ENCODE measurements at places on chromosomes 6 and 20. TPM values are rescaled to one million over a fixed set of nuclear protein-coding genes. Genes with fewer than 3 reads are reported as not detected.

DNA sequence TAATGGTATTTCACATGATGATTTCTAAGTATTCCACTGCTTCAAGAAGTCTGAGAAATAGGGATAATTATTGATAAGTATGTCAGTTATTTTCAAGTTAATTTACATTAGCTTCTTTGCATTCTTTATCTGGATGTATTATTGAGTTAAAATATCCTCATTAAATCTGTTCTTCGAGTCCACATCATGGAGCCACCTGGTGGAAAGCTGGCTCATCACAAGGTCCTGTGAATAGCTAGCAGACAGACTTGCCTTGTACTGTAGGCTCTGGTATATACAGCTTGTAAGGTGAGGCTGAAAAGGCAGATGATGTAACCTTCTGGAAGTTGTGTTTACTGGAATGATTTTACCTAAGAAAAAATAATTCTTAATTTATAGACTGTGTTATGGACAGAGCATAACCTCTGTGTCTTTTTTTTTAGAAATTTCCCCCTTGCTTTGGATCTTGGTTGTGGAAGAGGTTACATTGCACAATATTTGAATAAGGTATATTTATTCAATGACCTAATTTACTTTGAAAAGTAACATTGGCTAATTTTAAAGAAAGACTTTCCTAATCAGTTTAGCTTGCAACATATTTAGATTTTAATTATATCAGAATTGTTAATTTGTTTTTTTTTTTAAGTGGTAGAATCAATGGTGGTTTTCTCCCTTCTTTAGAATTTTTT, 3.5 kb downstream of the NDUFAF5 start:
- peak; percentile 54 for DNase-seq

GRCh38 chr6:113359155-113360140, 497.7 kb upstream of the MARCKS start:
- peak; percentile 35 for DNase-seq

DNA sequence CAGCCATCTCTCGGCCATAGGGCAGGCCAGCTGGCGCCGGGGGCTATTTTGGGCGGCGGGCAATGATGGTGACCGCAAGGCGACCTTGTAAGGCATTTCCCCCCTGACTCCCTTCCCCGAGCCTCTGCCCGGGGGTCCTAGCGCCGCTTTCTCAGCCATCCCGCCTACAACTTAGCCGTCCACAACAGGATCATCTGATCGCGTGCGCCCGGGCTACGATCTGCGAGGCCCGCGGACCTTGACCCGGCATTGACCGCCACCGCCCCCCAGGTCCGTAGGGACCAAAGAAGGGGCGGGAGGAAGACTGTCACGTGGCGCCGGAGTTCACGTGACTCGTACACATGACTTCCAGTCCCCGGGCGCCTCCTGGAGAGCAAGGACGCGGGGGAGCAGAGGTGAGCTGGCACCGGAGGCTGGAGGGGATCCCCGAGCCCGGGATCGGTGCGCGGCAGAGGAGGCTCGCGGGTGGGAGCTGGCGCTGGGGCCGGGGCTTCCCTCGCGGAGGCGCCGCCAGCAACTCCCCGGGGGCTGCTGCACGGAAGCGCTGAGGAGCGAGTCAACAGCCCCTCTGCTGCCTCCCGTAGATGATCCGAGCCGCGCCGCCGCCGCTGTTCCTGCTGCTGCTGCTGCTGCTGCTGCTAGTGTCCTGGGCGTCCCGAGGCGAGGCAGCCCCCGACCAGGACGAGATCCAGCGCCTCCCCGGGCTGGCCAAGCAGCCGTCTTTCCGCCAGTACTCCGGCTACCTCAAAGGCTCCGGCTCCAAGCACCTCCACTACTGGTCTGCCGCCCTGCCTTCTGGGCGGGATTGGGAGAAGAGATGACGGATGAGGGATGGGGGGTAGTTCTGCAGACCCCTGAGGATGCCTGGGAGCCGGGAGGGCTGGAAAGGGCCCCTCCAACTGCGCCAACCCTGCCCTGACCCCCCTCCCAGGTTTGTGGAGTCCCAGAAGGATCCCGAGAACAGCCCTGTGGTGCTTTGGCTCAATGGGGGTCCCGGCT, at the start of the genes CTSA and NEURL2:
TSS of gene CTSA (plus strand) at position 351 of the 999 bp plus-strand sequence. CDS start at position 585, 234 bp downstream.
TSS of gene NEURL2 (minus strand) at position 224 of the 999 bp plus-strand sequence. CDS start at position 7, 217 bp downstream.
- peak; percentile 98 for DNase-seq

The ADGB gene
- not detected for total RNA-seq

The SRC gene
- total RNA-seq: 8.0 TPM

- no peak for DNase-seq
These were observed 66.3 kb downstream of the PPP1R3G start for GRCh38 chr6:5151360-5151954.

- no peak for DNase-seq
These were observed 161.5 kb upstream of the MAN1A1 start for GRCh38 chr6:119511024-119511423.

GRCh38 chr6:79600812-79601609, 30.1 kb upstream of the SH3BGRL2 start:
- peak; percentile 10 for DNase-seq

GRCh38 chr6:144939921-144940320, 654.8 kb downstream of the UTRN start:
- no peak for DNase-seq
